ENCODE measurements at places on chromosomes 1 and 21.

DNA sequence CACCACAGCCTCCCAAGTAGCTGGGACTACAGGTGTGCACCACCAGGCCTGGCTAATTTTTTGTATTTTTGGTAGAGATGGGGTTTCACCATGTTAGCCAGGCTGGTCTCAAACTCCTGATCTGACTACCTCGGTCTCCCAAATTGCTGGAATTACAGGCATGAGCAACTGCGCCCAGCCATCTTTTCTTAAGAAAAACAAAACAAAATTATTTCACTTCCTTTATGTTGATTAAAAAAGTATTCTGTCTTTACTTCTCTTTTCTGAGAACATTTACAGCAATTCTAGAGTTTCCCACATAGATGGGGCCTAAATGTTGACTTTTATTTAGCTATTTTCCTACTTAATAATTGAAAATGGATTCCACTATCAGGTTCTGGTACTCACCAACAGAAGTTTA lies 17.3 kb upstream of the TMEM183A start:
- DNase-seq = no peak

- no peak for DNase-seq
Measured at GRCh38 chr1:10511494-10511885, 36.7 kb downstream of the PEX14 start.

DNA sequence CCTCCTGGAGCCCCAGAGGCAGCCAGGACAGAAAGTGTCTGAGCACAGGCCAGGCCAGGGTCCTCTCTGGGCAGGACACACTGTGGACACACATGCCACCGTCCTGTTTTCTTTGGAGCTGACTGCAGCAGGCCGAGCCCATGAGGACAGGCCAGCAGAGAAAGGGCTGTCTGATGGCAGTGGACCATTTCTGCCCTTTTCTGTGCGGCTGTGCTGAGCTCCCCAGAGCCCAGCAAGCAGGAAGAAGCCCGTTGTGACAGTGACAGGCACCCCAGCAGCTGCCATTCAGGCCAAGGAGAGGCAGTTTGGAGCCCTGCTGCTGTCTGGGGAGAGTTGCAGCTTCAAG lies 115.8 kb upstream of the ARHGEF16 start:
- no peak for DNase-seq

DNA sequence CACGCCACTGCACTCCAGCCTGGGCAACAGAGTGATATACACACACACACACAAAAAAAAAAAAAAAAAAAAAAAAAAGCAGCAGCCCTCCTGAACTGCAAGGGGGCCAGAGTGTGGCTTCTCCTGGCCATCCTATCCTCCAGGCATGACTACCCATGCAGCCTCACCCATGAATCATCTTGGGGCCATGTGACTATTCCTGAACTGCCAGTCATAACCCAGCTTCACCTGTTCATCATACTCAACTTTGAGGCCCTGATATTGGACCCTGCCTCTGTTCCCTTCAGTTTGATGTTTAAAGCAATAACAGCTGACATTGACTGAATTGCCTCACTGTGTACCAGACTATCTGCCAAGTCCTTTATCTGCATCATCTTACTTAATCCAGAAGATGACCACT lies 2.8 kb upstream of the HPCAL4 start:
- no peak for DNase-seq

DNA sequence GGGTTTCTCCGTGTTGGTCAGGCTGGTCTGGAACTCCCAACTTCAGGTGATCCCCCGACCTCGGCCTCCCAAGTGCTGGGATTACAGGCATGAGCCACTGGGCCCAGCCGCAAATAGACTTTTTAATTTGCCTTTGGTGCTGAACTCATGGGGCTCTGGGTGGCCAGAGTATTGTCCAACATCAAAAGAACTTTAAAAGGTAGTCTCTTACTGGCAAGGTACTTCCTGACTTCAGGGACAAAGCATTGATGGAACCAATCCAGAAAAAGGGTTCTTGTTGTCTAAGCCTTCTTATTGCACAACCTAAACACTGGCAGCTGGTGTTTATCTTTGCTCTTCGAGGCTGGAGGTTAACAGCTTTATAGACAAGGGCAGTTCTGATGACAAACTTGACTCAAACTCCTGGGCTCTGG lies 3.8 kb upstream of the KTI12 start:
- no peak for DNase-seq

All from cortex of kidney (tissue), 1 donor.